Activated T-helper 1 cell treated with Interleukin-2 at 50 U/mL for 16 hours (primary cell): ENCODE measurements at places on chromosomes 3 and 15.

DNA sequence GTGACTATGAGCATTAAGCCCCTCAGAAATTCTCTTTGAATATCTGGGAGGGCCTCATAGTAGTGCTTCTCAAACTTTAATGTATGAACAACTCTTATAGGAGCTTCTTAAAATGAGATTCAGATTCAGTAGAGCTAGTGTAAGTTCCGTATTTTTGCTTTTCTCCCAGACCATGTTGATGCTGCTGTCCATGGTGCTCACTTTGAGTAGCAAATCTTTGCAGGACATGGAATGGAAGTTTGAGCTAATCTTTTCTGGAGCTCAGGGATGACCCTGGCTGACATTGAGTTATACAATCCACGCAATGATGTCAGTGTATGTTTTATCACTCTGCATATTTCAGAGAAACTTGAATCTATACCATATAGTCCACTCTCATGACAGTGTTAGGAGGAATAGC is 134.2 kb downstream of the OTOL1 start:
- no peak for DNase-seq

- DNase-seq, result no peak
Observed at GRCh38 chr3:52072471-52072870, 16.1 kb upstream of the DUSP7 start.

GRCh38 chr15:92130906-92131305 is 262.8 kb upstream of the ST8SIA2 start:
- DNase-seq, result no peak

DNA sequence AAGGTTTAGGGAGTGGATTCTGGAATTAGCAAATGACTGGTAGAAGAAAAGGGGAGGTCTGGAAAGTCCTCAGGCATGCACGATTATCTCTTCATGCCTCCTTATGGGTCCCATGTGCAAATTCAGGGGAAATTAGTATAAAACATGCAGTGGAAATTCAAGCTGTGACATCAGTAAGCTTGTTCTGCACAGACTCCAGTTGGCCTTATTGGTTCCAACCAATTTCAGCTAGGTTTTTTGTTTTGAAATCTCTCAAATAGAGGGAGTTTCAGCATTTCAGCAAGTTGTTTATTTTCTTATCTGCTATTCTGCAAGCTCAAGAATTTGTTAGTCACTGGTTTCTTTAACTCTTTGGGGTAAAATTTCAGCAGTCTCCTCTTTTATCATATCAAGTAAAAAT is 774 bp upstream of the TMCO5A start:
- DNase-seq, result no peak

DNA sequence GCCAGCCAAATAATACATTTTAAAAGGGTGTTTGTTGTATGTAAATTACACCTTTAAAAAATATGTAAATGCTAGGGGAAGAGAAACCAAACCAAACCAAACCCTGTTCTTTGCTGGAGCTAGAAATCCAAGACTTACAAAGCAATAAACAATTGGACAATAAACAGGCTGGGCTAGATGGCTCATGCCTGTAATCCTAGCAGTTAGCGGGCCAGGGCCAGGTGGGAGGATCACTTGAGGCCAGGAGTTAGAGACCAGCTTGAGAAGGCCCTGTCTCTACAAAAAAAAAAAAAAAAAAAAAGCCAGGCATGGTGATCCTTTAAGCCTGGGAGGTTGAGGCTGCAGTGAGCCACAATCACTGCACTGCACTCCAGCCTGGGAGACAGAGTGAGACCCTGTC is 12.5 kb downstream of the STOML1 start:
- DNase-seq, result no peak

- DNase-seq, result no peak
Observed at GRCh38 chr15:28935316-28935715, 49.5 kb downstream of the APBA2 start.

DNA sequence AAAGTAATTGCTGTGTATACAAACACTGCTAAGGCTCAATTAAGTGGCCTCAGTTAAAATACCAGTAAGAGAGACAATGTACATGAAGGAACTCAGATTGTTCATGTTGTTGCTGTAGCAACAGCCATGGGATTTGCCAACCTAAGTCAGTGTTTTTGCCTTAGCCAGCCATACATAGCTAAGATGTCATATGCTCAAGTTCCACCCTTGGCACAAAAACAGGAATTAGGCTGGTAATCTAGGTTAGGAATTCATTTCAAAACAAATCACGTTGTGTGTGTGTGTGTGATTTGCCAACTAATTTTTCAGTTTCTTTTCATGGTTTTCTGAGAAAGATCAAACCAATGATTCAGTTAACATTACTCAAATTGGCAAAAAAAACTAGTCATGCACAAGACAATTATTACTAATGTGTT is 143.7 kb upstream of the KCNMB2 start:
- DNase-seq, result no peak

GRCh38 chr3:136396916-136397315 is 146.8 kb downstream of the PCCB start:
- DNase-seq, result no peak

- DNase-seq, result no peak
Observed at GRCh38 chr3:184277366-184277765, 1.5 kb downstream of the ECE2 start.

DNA sequence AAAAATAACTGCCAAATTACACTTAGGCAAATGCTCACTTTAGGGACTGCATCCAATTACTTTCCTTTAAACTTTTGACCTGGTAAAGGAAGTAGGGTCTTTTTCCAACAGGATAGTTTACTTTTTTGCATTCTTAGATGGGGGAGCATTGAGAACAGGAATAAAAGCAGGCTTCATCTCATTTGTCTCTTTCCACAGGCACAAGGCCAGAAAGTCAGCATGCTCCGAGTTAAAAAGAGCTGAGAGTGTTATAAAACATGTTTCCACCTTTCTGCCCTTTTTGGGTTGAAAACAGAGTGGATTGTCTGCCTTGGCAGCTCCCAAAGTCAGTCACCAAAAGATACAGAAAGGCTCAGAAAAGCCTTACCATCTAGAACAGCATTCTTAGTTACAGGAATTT is 404.9 kb upstream of the ALCAM start:
- DNase-seq, result no peak

DNA sequence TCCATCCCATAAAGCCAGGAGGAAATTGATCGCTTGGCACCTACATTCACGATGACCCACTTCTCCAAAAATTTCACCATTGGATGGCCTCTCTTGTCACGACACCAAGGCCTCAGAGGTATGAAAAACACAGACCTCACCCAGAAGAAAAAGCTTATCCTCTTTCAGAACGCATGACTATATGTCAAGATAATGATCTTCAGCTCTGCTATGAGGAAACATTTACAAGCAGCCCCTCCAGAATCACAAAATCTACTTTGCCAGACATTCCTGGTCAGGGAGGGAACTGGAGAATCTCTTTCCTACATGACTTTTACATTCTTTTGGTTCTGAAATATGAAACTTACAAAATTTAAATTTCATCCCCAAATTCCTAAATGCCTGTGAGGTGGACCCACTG is 122.7 kb downstream of the WNT5A start:
- DNase-seq, result no peak

GRCh38 chr15:70521576-70522322 is 241.6 kb downstream of the UACA start:
- DNase-seq, result no peak

DNA sequence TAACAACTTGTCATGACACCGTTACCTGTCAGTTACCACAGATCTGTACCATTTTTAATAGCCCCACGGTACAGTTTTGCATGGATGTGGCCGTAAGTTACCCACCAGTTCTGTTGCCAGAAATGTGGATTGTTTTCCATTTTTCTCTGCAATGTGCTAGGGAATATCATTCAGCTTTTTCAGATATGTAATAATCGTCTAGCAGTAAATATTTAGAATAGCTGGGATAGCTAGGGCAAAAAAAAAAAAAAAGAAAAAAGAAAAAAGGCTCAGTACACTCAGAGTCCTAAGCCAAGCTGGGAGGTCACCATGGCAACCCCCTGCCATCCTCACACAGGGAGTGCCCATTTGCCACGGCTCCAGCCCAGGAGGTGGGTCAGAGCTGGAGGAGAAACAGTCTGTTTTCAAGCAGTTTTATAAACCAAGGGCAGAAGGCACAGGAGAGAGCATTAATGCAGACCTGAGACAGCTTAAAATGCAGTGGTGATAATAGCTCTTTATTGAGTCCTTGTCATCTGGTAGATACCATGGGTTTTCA is 25.2 kb downstream of the PAQR5 start:
- DNase-seq, result no peak

DNA sequence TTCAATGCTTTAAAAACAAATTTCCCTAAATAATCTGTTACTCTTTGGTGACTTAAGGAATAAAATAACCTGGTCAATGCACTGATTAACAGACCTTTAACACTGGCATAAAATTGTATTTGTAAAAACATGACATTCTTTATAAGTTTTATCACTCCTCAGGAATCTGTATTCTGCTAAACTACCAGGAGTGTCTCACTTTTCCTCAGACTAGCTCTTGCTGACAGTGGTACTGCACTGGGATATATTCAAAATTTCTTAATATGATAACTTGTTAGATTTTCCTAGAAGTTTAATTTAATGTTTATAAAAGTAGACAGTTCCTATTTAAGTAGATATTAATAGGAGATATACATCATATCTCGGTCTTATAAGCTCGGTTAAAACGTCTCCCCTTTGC is 363.4 kb upstream of the ARHGEF26 start:
- no peak for DNase-seq

DNA sequence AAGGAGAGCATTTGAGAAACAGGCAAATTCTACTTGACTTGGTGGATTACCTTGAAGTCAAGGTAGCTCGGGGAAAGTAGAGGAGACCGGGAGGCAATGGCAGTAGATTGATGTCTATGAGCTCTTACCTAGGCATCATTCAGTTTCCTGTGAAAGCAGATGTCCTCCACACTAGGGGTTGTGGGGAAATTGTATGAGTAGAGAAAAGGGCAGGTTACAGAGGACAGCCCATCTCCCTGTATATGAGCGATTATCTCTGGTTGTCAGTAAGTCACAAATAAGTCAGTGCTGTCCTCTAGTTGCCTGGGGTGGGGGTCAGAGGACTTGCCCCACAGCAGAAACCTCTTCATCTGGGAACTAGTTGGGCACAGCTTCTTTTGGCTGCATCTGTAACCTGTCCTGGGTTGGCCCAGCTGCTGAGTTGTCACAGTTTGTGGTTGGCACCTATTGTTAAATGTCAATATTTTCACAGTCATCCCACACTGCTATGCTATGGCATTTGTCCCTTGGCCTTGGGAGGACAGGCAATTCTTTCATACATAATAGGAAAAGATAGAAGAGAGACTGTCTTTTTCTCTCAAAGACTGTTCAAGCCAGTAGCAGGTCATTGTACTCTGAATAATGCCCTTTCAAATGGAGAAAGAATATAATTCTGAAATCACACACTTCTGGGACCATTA is 53.6 kb upstream of the LRRFIP2 start:
- no peak for DNase-seq

DNA sequence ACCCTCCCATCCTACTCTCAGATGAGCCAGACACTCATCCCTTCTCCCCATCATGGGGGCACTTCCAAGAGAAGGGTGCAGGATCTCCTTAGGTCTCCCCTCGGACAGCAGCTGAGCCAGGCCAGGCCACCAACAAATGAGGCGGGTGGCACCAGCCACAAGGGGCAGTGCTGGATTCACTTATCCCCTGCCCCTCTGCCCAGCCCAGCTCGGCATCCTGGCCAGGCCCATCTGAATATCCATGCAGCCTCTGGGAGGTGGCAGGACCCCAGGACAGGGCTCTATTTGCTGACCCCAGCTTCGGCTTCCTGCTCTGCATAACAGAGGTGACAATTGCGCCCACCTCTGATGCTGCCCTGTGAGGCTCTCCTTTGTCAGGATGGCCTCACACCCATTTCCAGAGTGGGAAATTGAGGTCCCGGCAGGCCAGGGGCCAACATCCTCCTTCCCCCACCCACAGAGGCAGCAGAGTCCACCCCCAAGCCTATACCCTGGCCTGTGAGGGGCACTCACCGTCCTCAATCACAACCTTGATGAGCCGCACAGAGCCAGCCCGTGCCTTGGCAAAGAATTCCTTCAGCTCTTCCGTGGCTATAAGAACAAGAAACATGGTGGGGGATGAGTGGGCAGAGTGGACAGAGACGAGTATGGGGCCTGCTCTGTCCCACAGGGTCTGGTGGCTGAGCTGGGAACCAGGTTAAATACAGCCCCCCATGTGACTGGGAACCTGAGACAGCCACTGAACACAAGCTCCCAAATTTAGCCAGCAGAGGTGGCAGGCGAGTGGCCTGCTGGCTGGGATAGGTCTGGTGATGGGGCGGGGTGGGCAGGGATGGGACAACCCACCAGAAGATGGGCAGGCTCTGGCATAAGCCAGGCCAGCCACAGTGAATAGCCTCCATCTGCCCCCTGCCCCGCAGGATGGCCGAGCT is 4.2 kb downstream of the TWF2 start:
- no peak for DNase-seq

DNA sequence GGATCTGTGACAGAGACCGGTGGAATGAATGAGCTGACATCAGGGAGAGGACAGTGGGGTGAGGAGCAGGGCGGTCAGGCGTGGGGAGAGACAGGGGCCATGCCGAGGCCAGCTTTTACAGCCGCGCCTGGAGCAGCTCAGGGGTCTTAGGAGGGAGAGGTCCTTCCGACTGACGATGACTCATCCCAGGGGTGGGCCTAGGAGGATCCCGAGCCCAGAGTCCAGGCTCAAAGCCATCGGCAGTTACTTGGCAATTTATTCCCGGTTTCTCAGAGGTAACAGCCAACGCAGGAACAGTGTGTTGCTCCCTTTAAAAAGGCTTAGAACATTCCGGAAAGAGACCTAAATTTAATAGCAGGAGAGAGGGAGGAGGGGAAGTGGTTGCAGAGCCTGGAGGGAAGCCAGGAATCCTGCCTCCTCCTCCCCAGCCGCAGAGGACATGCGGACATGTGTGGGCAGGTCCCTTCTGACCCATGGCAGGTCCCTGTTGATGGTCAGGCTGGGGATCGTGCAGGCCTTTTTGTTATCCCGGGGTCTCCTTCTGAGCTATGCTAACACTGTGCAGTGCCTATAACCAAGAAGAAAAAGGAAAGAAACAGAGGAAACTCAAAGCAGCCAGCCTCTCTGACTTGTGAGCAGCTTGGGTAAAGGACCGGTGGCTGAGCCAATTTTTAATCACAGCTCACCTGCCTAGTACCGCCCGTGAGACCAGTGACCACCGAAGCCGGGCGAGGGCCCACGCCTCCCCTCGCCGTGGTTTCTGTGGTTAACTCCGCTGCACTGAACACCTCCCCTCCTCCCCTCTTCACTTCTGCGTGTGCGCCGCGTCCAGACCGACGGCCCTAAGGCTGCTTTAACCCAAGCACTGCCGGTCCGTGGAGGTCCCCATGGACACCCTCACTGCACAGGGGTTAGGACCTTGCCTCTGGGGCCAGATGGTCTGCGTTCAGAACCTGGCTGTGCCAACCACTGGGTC is 392.4 kb upstream of the PROK2 start:
- no peak for DNase-seq

- DNase-seq, result no peak
Observed at GRCh38 chr15:39807791-39808190, 25.1 kb upstream of the FSIP1 start.

DNA sequence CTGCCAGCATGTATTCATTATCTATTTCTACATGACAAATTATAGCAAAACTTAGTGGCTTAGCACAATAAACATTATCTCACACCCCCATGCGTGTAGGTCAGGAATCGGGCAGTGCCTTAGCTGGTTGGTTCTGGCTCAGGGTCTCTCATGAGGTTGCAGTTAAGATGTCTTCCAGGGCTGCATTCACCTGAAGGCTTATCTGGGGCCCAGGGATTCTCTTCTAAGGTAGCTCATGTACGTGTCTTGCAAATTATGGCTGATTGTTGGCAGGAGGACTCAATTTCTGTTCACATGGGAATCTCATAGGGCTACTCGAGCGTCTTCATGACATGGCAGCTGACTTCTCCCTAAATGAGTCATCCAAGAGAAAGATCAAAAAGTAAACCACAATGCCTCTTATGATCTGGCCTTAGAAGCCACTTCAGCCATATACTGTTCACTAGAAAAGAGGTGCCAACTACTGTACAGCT is 42.9 kb upstream of the TSC22D2 start:
- DNase-seq, result no peak
